ENCODE measurements at places on chromosomes 3 and 15.

GRCh38 chr3:64612082-64612860, 75.5 kb downstream of the ADAMTS9 start:
- DNase-seq = no peak

DNA sequence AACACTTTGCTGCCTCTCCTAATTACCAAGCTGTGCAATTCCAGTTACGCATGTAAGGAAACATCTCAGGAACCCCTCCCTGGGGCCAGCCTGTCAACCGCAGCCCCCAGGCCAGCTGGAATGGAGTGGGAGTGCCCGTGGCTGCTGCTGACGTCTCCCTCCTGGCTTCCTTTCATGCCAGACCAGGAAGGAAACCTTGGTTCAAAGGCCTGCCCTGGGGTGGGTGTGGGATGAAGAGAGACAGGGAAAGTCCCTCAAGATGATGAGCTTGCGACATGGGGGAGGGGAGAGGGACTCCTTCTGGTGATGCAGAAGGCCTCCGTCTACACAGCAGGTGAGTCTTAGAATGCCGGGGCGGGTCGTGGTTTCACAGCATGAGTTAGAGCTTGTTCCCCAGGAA, 11.4 kb upstream of the CYP11A1 start:
- no peak for DNase-seq

- no peak for DNase-seq
Observed at GRCh38 chr3:130679218-130679617, 67.4 kb downstream of the PIK3R4 start.

GRCh38 chr3:88434001-88434400, 284.2 kb downstream of the C3orf38 start:
- DNase-seq = no peak

DNA sequence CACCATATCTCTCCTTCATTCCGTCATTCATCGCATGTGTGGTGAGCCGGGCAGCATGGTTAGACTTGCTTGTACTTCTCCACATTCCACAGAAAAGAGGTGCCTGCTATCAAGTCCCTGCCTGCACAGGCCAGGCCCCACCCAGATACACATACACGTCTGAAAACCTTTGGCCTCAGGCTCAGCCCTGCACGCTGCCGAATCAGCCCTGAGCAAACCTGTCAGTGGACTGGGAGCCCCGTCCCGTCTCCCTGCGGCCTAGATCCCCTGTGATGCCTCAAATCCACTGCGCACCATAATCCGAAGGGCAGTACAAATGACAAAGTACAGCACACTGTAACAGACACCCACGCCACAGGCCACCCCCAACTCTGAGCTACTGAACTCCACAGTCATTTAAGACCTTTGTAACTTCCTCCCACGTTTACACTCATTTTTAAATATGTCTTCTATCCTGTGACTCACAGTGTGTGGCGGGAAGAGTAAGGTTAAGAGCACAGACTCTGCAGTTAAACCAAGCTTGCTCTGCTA, 67.1 kb downstream of the MB21D2 start:
- DNase-seq = peak; percentile 11

- DNase-seq = no peak
Observed at GRCh38 chr3:172938788-172939187, 188.3 kb downstream of the ECT2 start.

GRCh38 chr3:9916346-9916733, 558 bp upstream of the IL17RC start:
- DNase-seq = no peak

DNA sequence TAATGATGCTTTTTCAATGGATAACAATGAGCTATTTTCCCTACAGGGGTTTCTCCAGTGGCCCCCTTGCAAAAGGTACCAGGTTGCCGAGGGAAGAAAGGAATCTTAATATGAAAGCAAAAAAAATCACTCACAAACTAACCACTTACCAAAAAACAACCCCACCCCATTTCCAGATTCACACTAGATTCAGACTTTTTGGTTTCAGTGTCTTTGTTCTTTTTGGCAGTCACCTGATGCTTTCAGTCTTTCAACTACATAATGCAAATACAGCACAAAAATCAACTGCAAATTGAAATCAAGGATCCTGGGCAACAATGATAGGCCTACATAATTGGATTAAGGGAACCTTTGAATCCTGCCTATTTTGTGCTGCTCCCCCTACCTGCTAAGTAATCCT, 71.1 kb upstream of the RAP2B start:
- no peak for DNase-seq

GRCh38 chr15:49628379-49628778, 7.5 kb downstream of the DTWD1 start:
- no peak for DNase-seq

- DNase-seq = no peak
Observed at GRCh38 chr3:121243208-121243607, 302.6 kb downstream of the POLQ start.

DNA sequence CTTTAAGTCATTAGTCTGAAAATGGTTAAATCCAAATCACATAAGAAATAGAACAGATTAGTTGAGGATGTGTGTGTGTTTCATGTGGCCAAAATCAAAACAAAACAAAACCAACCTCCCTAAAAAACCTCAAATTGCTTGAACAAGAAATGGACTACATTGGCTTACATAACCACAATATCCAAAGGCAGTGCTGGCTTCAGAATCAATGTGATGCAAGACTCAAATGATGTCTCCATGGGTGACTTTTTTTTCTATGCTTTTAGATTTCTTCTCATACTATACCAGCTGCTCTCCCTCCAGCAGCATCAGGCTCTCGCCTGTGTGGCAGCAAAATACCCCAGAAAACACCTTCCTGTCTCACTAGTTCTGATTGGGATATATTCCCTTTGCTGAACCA, 36.0 kb upstream of the CMTM8 start:
- DNase-seq = no peak

GRCh38 chr15:66573719-66574595, 8.2 kb upstream of the LCTL start:
- no peak for DNase-seq

GRCh38 chr15:101541501-101542292, 52.2 kb upstream of the PCSK6 start:
- no peak for DNase-seq

DNA sequence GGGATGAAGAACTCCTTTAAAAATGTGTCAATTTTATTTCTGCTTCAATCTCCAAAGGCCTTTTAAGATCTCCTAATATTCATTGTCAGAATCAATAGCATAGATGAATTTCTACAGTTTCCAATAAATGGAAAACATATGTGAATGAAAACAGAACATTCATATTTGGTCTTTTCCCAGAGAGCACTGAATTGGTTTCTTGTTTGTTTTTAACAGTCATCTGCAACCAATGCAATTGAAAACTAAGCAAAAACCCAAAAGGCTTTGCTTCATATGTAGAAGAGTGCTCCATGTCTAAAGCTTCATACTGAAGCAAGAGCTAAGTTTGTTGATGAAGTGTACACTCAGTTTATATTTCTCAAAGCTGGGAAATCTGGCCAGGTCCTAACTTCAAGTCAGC, 426.5 kb upstream of the CDIN1 start:
- DNase-seq = no peak

DNA sequence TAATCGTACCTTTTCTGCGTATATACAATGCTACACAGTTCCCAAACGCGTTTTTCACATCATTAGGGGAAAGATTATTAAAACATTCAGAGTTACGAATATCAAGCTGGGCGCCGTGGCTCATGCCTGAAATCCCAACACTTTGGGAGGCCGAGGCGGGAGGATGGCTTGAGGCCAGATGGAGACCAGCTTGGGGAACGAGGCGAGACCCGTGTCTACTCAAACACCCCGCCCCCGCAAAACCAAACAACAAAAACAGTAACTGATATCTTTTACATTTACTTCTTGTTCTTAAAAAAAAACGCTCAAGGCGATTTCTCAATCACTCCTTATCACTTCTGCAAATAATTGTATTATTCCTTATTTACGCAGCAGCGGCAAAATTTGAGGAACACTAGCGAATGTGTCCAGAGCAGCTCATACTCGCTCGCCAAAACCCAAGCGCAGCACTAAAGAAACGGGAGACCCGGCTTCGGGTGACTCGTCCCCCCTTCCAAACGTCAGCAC, 1.2 kb downstream of the ZBTB11 start:
- DNase-seq = no peak

- no peak for DNase-seq
Observed at GRCh38 chr3:22748453-22749045, 454.6 kb upstream of the UBE2E2 start.
